ENCODE measurements at places on chromosomes 6 and 20.

DNA sequence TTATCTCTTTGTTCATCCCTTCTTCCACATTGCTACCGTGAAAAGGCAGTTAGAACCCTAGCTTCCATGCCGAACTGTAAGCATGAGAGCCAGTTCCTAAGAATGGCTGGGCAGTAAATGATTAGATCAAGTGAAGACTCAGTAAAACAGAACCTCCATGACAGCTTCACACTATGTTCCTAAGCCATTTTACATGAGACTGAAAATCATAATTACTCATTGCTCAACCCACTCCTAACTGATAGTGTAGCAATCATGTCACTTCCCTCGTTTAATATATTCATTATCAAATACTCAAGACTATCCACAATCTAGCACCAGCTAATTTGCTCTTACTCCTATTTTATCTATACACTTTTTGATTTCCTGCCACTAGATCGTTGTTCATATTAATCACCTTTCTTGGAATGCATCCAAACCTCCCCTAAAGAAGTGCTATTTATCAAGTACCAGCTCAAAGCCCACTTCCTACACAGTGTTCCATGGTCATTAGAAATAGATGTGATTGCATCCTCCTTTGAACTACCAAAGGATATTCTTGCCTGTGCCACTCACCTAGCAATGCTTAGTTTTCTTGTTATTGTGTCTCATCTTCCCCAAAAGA is 6.0 kb downstream of the TMEM30A start:
- H3K27ac ChIP-seq = no peak overlapping the region
- H3K4me1 ChIP-seq = peaks cover 83% of the 10 kb centered on the region
- H3K4me3 ChIP-seq = no peak overlapping the region
- no peaks in the 10 kb centered on the region for H3K36me3 ChIP-seq
- no peak for DNase-seq

DNA sequence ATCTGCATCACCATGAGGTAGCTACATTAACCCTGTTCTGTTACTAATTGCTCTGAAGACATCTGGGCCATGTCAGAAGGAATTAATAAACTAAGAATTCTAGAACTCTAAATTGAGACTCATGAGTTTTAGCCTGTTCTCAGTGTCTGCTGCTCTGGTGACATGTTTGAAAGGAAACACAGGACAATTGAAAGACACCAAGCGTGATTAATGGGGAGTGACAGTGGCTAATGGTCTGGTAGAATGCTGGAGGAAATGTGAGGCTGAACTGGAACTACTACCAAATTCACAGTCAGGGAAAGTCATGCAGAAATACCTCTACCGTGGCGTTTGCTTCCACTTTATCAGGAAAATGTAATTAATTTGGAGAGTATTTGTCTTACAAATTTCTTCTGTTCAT is 140.0 kb downstream of the TBC1D7 start:
- no peaks in the 10 kb centered on the region for H3K4me1 ChIP-seq
- no peaks in the 10 kb centered on the region for H3K27me3 ChIP-seq
- no peak for DNase-seq
- no peak overlapping the region for H3K27ac ChIP-seq
- H3K4me3 ChIP-seq = no peak overlapping the region
- H3K36me3 ChIP-seq = no peaks in the 10 kb centered on the region

DNA sequence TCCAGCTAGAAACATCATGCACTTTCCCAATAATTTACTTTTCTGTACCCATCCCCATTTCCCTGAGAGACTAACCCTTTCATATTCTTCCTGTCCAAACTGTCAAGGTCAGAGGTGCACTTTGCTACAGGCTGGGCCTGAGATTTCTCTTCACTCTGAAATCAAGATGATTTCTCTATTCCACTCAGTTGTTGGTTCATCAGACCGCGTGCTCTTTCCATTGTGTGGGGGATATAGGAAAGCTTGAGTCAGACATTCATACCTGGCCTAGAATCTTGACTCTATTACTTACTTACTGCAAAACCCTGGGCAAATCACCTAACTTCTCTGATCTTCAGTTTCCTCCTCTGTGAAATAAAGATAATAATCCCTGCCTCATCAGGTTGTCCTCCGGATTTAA is 4.7 kb upstream of the ZDHHC14 start:
- no peak overlapping the region for H3K27ac ChIP-seq
- H3K4me3 ChIP-seq = no peak overlapping the region
- H3K4me1 ChIP-seq = peaks cover 5% of the 10 kb centered on the region
- DNase-seq = no peak
- no peaks in the 10 kb centered on the region for H3K27me3 ChIP-seq

- peak; percentile 37 for DNase-seq
- H3K4me1 ChIP-seq = peaks cover 38% of the 10 kb centered on the region
- no peaks in the 10 kb centered on the region for H3K27me3 ChIP-seq
Observed at GRCh38 chr20:17570347-17571152, 675 bp downstream of the DSTN start.

DNA sequence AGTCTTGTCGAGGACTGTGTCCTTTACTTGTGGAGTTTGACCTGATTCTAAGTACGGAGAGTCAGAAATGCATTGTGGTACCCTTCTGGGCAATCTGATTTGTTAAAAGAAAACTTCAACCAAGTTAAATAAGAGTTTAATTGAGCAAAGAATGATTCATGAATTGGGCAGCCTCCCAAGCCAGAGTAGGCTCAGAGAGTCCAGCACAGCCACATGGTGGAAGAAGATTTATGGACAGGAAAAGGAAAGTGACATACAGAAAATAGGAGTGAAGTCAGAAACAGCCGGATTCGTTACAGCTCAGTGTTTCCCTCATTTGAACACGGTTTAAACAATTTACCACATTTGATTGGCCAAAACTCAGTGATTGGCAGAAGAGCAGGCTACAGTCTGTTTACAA is 329.2 kb downstream of the DHX35 start:
- no peaks in the 10 kb centered on the region for H3K36me3 ChIP-seq
- no peaks in the 10 kb centered on the region for H3K4me1 ChIP-seq
- H3K27ac ChIP-seq = no peak overlapping the region
- no peak for DNase-seq
- no peaks in the 10 kb centered on the region for H3K27me3 ChIP-seq

DNA sequence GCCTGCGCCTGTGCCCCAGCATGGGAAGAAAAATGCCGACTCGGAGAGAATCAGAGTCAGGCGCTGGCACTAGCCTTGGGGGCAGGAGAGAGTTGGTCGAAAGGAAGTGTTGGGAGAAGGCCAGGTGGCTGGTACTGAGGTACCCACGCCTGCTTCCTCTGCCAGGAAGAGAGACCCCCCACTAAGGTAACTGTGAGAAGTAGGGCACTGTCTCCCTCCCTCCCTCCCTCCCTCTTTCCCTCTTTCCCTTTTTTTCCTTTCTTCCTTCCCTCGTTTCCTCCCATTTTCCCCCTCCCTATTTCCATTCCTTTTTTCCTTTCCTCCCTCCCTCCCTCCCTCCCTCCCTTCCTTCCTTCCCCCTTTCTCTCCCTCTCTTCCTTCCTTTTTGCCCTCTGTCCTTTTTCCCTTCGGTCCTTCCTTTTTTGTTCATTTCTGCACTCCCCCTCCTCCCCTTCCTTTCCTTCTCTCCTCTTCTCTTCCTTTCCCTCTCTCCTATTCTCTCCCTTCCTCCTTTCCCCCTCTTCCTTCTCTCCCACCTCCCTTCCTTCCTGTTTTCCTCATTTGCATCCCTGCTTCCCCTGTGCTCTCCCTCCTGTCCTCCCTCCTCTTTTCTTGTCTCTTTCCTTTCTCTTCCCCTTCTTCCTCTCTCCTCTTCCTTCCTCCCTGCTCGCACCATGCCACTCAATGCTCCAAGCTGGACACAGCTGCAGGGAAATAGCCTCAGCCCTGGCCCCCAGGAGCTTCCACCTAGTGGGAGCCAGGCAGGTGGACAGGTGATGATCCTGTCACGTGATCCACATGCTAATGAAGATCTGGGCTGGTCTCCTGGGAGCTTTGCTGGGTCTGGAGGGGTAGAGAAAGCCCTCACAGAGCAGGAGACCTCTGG is 148.0 kb downstream of the DHX35 start:
- no peak for DNase-seq
- peaks cover 1% of the 10 kb centered on the region for H3K4me1 ChIP-seq
- no peaks in the 10 kb centered on the region for H3K36me3 ChIP-seq
- H3K4me3 ChIP-seq = no peak overlapping the region
- no peak overlapping the region for H3K27ac ChIP-seq

GRCh38 chr6:27059621-27060425 is 187.7 kb upstream of the PRSS16 start:
- no peaks in the 10 kb centered on the region for H3K36me3 ChIP-seq
- H3K27me3 ChIP-seq = no peaks in the 10 kb centered on the region
- H3K4me3 ChIP-seq = no peak overlapping the region
- H3K27ac ChIP-seq = no peak overlapping the region

DNA sequence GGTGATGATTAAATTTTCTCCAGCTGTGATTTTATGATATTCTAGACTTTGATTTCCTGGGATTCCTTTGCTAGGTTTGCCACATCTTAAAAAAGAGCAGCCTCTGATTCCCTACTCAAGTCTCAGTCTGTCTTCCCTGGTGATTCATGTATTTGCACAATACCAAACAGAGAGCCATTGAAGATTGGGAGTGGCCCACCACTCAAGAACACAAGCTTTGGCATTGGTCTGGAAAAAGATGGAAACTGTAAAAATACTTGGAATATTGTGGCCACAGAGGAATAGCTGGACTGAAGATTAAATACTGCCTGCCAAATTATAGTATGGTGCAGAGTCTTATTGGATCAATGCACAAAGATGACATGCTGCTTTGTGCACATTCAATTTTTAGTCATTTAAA is 32.9 kb downstream of the PTCHD4 start:
- no peaks in the 10 kb centered on the region for H3K4me1 ChIP-seq
- no peak overlapping the region for H3K27ac ChIP-seq
- H3K27me3 ChIP-seq = no peaks in the 10 kb centered on the region
- H3K36me3 ChIP-seq = no peaks in the 10 kb centered on the region

DNA sequence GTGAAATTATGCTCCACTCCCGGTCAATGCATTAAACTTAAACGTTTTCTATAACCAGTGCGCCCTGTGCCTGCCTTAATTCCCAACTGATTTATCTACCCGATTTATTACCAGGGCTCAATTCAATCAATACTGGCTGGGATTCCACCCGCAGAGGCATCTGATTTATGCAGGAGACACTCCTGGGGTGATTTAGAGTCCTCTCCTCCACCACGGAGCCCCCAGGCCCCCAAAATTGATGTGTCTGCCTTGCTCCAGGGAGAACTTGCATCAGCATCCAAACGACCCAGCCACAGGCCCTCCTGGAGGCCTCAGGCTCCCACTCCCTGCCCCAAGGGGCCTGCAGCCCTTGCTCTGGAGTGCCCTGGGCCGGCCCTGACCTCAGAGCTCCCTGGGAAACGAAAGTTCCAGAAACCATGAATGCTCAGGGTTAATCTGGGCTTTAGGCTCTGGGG is 29.5 kb downstream of the ANKRD60 start:
- H3K4me1 ChIP-seq = no peaks in the 10 kb centered on the region
- H3K27ac ChIP-seq = no peak overlapping the region
- no peak overlapping the region for H3K4me3 ChIP-seq

DNA sequence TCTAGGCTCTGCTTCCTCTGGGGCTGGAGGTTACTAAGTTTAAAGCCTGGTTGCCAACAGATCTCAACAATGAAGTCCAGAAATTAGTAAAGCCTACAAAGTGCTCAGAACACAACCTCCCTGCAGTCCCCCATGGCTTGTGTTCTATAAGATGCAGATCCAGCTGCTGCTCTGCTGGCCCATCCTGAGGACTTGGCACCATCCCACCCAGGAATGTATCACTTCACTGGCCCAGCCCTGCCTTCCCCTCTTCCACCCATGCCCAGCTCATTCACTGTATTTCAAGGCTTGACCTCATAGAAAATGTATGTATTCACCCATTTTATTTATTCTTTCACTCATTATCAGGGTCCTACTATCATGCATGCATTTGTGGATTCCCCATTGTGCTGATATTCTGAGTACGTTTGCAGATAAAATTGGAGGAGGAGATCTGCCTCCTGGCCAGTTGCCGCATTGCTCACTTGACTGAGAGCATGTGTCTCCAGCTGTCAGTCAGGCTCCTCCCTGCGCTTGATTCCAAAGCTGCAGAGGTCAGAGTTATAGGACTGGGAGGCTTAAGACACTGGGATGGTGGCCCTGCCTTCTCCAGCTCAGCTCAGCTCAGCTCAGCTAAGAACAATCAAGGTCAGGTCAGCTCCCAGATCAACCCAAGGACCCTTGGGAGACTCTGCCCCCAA is 104.8 kb downstream of the MAFB start:
- DNase-seq = peak; percentile 30
- H3K27me3 ChIP-seq = no peaks in the 10 kb centered on the region
- no peak overlapping the region for H3K4me3 ChIP-seq
- H3K4me1 ChIP-seq = no peaks in the 10 kb centered on the region
- H3K36me3 ChIP-seq = no peaks in the 10 kb centered on the region
- no peak overlapping the region for H3K27ac ChIP-seq

GRCh38 chr20:63957004-63957689 is 931 bp upstream of the UCKL1 start:
- peak; percentile 75 for DNase-seq
- no peaks in the 10 kb centered on the region for H3K36me3 ChIP-seq
- peak overlapping the region; percentile 76 for H3K4me3 ChIP-seq
- H3K4me1 ChIP-seq = peaks cover 48% of the 10 kb centered on the region

DNA sequence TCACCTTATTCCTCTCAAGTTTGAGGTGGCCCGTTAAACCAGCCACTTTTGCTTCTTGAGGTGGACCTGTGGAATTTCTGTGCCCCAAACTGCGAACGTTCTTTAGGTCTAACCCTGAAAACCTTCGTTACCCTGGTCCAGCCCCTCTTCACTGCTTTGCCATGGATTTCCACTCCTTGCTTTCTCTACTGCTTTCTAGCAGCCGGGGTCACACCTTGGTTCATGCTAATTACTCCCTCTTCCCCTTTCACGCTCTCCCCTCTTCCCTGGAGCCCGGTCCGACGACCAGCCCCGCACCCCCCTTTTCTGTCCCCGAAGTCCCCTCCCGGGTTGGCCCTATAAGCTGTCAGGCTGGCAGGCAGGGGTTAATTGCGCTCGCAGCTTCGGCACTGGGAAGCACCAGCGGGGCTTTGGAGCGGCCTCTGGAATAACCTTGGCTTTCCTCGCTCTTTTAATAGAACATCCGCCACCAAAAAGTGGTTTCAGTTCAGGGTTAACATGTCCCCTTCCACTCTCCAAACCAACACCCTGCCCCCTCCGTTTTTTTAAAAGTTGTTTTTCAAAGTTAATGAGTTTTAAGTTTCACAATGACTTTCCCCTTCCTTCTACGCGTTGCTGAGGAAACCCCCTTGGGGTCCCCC is 1.4 kb upstream of the HIVEP1 start:
- peaks cover 5% of the 10 kb centered on the region for H3K36me3 ChIP-seq
- H3K27me3 ChIP-seq = no peaks in the 10 kb centered on the region
- peaks cover 19% of the 10 kb centered on the region for H3K4me1 ChIP-seq
- H3K4me3 ChIP-seq = peak overlapping the region; percentile 69

- H3K27me3 ChIP-seq = no peaks in the 10 kb centered on the region
- H3K27ac ChIP-seq = no peak overlapping the region
- H3K36me3 ChIP-seq = no peaks in the 10 kb centered on the region
Observed at GRCh38 chr6:36345681-36346466, 9.2 kb upstream of the BNIP5 start.

Measured in gastrocnemius medialis (tissue), 4 donors.